Kidney tubule cell (primary cell): ENCODE measurements at places on chromosomes 11 and 22.

GRCh38 chr22:49503896-49504521 lies 323.7 kb downstream of the BRD1 start:
- peak; percentile 35 for DNase-seq

DNA sequence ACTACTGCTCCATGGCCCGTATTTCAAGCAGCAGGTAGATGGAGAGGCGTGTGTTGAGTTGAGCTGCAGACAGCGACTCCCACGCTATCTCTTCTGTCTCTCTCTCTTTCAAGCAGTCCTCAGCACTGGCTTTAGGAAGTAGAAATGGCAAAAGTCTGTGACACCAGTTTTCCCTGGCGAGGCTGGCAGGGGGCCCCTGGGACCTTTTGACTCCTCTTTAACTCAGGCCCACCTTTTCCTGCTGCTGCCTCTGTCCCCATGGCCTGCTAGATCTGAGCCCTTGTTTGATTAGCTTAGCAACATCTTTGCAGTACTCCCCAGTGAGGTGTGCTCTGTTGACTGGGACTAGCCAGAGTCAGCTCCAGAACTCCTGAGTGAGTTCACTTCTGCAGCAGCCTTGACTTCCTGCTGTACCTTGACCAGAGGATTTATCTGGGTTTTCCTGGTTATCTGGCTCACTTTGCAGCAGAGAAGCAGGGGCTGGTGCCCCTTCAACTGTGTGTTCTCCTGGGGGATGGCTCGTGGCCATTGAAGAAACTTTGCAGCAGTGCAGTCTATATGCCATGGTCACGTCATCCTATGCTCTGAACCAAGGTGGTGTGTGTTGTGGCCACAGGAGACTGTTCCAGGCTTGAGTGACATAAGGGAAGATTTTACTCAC lies 183.9 kb downstream of the DBX1 start:
- no peak for DNase-seq

DNA sequence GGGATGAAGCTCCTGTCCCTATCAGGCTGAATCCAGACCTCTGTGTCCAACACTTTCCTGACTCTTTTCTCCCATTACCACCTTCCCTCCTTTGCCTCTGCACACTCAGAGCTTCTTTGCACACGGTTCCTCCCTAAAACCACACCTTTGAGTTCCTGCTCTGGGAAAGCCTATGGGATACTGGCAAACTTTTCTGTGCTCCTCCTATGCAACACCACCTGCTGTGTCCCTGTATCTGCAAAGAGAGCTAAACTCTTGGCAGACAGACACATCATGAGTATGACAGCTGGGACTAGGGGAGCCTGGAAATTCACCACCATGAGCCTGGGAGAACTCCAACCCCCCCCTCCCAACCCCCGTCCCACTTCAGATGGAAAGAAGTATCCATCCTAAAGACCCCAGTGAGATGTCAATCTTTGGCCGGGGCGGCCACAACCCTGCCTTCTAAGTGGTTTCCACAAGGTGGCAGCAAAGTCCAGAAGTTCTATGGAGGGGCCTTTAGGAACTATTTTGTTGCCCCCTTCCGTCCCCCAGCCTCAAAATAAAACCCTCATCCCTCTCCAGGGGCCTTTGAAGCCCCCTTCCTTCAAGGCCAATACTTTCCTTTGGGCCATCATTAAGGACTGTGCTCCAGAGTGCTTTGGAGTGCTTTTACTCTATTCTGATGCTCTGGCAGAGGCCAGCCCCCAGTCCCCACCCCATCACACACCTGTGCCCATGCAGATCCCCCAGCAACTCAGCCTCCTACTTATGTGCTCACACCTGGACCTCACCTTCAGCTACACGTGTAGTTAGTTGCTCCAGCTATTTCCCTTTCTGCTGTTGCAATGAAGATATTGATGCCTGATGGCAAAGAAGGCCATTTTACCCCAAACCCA lies 19.4 kb downstream of the HTR3A start:
- no peak for DNase-seq

DNA sequence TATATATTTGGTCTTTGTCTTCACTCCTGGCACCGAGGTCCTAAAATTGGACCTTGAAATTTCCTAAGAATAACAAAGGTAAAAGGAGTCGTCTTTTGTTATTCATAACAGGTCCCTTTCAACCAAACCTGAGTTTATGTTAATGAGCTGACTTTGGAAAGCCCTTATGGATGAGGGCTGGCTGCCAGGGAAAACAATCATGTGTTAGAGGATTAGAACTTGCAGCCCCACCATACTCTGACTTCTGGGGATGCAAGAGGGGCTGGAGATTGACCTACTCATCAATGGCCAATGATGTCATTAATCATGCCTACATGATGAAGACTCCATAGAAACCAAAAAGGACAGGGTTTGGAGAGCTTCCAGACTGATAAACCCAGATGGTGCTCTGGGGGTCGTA lies 118.9 kb downstream of the MRTFA start:
- no peak for DNase-seq

- no peak for DNase-seq
These were observed 1.1 kb upstream of the ZC3H12C start for GRCh38 chr11:110092111-110092514.

DNA sequence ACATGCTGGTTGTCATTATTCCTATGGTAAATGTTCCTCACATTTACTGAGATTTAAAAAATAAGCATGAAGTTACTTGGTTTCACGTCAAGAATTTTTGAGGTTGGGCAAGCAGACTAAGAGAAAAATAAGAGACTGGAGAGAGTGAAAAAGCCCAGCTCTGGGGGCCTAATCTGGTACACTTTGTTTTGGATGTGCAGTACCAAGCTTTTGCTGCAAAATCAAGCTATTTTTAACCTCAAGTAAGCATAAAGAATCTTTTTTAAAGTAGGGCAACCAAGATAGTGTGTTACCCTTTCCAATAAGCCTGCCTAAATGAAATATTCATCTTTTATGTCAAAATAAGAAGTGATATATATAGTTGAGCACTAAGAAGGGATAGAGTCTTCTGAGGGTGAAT lies 79.4 kb upstream of the ARHGAP20 start:
- no peak for DNase-seq

DNA sequence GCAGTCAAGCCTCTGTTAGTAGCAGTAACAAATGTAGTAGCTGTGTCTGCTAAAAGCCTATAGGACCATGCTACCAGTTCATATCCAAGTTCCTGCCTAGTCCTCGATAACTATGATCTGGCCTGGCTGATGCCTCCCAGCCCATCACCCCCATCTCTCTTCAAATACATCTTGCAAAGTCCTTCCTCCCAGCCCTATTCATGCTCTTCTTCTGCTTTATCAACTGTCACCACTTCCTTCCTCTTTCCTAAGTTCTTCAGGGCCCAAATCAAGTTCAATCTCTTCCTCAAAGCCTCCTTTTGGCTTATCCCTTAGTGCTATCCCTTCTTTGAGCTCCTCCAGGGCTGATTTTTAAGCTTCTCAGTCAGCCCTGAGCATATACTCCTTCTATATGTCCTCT lies 150.9 kb upstream of the THY1 start:
- DNase-seq: no peak

DNA sequence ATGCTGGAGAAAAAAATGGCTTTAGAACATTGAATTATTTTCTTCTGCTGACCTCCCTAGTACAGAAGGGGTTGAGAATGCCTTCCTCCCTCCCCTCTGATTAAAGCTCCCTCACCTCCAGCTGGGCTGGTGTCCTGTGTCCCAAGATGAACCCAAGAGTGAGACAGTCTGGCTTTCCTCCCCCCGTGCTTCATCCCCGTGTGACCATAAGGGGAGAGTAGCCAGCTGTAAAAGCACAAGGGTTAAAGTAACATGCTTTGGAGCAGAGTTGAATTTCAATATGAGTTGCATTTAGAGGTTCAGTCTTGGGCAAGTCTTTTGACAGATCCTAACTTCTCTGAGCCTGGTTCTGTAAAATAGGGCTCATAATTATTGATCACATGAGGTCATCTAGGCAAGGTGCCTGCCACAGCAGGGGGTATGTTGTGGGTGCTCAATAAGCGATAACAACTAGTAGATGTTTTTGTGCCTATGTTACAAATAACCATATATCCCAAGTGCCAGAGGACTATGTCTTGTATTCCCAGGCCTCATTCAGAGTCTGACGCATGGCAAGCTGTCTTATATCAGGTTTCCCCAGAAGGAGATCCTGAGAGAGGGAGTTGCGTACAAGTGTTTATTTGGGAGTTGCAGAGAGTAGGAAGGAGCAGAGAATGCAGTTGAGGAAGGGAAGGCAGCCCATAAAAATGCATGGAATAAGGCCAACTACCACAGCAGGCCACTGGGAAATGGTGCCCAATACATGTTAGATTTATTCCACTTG lies 4.1 kb downstream of the PRG2 start:
- no peak for DNase-seq

GRCh38 chr11:58652726-58653280 lies 30.3 kb downstream of the CNTF start:
- DNase-seq: no peak

GRCh38 chr11:68224606-68225005 lies 11.5 kb upstream of the KMT5B start:
- no peak for DNase-seq

DNA sequence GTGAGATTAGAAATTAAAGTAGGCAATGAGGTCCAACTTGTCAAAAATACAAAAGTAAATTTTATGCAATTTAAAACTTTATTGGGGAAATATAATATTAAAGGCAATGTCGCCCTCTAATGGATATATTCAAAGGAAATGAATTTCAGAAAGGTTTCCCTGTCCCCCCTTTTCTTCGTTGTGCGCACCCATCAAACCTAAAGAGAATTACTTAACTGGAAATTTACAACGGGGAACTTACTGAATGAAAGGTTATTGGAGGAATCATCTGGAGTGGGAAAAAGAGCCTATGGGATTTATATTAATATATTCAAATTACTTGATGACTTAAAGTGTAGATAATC lies 1.7 kb upstream of the ABTB2 start:
- DNase-seq: no peak

- no peak for DNase-seq
These were observed 51.5 kb downstream of the SLC17A6 start for GRCh38 chr11:22389526-22390282.

- peak; percentile 94 for DNase-seq
These were observed at the start of gene PAFAH1B2 for GRCh38 chr11:117143871-117144476. TSS of gene PAFAH1B2 (plus strand) at chr11:117144287. CDS start at chr11:117152448, 8,161 bp downstream.

DNA sequence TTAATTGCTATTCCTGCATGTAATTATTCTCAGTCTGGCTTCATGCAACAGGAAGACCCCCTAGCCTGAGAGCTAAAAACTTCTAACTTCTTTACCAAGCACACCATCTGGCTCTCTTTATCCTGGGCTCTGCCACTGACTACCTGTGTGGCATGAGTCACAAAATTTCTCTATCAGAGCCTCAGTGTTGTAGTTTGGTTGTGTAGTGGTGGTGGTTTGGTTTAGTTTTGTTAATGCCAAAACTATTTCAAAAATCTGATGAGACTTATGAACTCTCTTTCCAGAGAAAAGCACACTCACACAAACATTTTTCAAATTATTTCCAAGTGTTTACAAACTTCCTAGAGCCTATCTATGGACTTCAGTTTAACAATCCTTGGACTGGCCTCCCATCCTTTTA lies 7.5 kb upstream of the IL17RA start:
- peak; percentile 89 for DNase-seq

- no peak for DNase-seq
These were observed 57.0 kb downstream of the CERK start for GRCh38 chr22:46681010-46681409.

- no peak for DNase-seq
These were observed 26.0 kb upstream of the TTC12 start for GRCh38 chr11:113288286-113288863.

- DNase-seq: no peak
These were observed 72.1 kb upstream of the OR5AK2 start for GRCh38 chr11:56916587-56916986.

- DNase-seq: peak; percentile 4
These were observed 177.5 kb upstream of the CTSC start for GRCh38 chr11:88515002-88515401.

DNA sequence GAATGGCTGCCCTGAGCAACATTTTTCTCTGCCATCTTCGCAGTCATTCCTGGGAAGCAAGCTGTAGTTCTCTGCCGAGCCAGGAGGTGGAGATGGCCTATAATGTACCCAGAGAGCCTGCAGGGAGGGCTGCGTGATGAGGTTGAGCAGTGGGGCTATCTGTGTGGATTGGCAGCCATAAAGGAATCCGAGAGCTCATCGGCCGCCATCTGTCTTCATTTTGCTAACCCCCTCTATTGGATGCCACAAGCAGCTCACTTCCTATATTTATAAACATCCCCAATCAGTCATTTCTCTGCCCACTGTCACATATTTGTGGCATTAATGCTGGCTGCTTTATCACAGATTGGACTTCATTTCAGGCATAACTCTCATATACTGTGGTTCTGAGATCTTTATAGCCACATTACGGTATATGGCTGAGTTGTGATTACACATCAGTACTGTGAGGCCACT lies 209.5 kb downstream of the NTM start:
- peak; percentile 46 for DNase-seq

DNA sequence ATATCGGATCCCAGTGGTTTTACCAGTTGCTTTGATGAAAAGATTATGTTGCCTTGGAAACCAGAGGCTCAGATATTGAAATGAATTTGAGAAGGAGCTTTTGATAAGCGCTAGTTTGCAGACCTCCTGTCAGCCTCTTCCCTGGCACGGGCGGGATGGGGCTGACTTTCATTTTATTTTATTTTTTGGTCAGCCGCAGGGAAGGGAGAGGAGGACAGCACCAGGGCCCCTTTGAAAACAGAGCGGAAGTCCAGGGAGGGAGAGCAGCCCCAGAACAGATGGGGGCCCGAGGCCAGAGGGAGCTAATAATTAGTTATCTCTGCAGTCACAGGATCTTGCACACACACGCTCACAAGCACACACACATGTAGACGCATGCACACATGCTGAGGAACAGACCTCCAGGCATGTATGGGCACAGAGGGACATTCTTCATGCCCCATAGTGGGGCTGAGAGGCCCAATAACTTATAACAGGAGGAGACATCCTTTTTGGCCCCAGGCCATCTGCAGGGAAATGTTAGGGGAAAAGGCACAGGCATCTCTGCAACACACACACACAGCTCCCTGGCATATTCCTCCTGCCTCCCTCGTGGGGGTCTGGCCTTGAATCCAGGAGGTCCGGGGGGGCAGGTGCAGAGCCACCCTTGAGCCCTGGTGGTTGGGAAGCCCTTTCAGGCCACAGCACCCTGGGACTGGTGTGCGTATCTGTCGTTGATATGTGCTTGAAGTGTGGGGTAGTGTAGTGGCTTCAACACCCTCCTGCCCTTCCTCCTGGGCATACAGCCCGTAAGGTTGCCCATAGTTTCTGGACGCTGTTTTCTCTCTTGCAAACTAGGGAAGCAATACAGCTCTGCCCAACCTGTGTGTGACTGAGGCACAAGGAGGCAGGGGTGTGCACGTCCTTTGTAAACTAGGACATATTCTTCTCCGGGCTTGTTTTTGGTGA lies 117.3 kb downstream of the CEP164 start:
- DNase-seq: no peak
